NCI-H2107 (cell line): ENCODE measurements at places on chromosomes 3 and 15.

- no peak for DNase-seq
Observed at GRCh38 chr3:8503461-8503860, 1.8 kb downstream of the LMCD1 start.

GRCh38 chr3:122602011-122602710 is 24.7 kb downstream of the PARP15 start:
- DNase-seq = no peak

DNA sequence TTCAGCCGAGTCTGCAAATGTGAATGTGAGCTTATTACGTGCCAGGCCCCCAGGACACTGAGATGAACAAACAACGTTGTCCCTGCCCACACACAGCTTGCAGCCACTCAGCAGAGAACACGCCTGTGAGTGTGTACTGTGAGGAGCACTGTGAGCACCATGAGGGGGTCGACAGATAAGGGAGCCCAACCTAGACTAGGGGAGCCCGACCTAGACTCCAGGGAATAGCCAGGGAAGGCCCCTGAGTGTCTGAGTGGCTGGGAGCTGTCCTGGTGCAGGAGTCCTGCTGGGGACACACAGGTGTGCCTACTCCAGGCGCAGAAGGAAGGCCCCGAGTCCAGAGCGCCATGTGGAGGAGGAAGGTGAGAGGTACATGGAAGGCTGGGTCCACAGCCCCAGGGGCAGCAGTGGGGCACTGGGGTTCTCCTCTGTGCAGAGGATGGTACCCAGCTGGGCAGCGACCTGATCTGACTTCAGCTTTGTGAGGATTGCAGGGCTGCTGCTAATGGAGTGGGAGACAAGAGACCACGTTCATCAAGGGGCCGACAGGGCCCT is 36.5 kb downstream of the MGLL start:
- DNase-seq = no peak

GRCh38 chr3:84621823-84622222 is 337.0 kb upstream of the CADM2 start:
- no peak for DNase-seq

DNA sequence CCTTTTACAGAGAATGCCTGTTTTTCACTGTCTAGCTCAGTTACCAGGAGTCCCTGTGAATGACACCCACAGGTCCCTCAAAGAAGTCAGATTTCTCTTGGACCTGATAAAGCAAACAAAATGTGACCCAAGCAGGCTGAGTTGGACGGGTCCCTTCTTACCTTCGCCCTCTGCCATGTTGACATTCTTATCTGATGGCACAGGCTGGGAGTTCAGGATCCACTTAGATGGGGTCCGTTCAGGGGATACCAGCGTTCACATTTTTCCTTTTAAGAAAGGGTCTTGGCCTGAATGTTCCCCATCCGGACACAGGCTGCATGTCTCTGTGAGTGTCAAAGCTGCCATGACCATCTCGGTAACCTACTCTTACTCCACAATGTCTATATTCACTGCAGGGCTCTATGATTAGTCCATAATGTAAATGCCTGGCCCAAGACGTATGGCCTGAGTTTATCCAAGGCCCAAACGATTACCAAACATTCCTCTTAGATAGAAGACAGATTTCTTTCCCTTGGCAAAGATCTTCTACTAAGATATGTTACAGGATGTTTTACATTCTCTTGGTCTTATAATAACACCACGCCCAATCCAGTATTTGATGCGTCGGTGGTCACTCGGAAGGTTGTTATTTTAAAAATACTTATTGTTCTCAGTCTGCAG is 179.1 kb downstream of the THSD4 start:
- DNase-seq = no peak

GRCh38 chr3:22861426-22861825 is 341.7 kb upstream of the UBE2E2 start:
- DNase-seq = no peak

GRCh38 chr15:25790000-25790660 is 73.0 kb downstream of the ATP10A start:
- DNase-seq = no peak

- DNase-seq = no peak
Observed at GRCh38 chr3:184566441-184567414, 5.1 kb downstream of the EPHB3 start.

- DNase-seq = no peak
Observed at GRCh38 chr3:139529662-139530061, 9.9 kb downstream of the RBP1 start.

DNA sequence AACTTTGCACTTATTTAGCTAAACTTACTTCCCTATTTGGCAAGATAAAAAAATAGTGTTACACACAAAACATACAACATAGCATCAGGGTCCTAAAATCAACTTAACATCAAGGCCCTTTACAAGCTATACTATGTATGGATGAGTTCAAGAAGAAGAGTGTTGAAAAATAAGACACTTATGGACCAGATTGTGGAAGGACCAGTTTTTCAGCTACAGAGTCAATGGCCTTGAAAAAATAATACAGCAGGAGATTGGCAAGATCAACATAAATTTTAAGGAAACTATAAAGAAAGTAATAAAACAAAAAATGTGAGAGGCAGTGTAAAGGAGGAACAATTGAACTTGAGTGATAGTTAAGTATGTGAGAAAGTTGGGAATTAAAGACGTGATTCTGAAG is 66.3 kb upstream of the BBX start:
- no peak for DNase-seq

- no peak for DNase-seq
Observed at GRCh38 chr3:133461291-133461690, 61.4 kb downstream of the BFSP2 start.

DNA sequence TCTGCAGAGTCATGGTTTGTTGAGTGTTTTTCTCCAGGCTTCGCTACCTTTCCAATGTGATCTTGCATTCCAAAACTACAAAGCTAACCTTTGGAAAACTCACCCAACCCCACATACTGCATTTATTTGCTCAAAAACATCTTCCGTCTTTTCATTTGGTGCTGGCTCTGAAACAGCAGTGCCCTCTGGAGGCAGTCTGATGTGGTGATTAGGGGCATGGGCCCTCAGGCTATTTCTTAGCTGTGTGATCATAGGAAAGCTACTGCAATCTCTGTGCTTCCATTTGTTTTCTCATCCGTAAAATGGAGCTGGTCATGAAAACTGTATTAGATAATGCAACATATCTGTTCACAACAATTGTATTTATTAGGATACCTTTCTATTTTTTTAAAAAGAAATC is 47.0 kb downstream of the MTHFS start:
- no peak for DNase-seq

GRCh38 chr15:52789601-52790168 is 451 bp downstream of the ONECUT1 start:
- no peak for DNase-seq

- no peak for DNase-seq
Observed at GRCh38 chr3:197178998-197179397, 119.4 kb downstream of the DLG1 start.

DNA sequence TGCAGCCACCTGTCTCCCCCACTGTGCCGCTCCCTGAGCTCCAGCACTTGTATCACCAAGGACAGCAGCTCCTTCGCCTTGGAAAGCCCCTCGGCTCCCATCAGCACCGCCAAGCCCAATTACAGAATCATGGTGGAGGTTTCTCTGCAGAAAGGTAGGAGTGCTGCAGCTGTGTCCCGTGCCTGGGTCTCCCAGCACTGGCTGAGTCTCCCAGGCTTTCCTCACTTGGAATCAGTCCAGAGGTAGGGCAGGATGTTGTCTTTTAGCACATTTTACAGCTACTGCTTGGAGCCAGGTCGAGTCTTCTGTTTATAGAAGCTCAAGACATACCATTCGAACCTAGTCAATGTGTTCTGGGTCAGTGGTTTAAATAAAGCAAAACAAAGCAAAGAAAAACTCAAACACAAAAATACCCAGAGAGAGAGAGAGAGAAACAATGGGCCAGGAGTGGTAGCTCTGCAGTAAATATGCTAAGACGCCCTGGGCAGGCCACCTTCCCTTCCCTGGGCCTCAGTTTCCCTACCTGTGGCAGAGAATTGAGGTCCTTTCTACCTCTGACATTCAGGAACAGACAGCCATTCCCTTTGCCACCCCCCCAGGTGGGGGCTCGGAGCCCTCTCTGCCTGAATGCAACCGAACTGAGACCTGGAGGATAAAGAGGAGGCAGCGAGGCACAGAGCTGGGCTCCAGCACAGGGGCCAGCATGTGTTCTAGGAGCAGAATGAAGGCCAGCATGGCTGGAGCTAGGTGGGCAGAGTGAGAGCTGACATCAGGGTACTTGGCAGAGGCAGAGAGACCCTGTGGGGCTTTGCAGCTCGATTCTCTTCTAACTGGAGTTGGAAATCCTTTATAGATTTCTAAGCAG is 44.1 kb downstream of the STARD5 start:
- no peak for DNase-seq

DNA sequence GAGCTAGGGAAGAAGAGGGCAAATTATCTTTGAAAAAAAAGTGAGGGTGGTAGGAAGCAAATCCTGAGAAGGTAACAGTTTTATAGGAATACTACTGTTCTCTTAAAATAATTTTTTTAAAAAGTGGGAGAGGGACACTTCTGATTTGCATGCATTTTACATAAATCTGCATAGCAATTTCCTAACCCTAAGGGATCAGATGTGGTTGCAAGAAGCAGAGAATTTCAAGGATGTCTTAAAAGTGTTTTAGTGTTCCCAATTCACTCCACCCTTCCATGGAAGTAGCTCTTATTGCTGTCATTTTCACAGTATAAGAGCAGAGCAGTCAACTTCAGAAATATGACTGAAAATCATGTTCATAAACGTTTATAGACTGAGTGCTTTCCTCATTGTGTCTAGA is 27.8 kb upstream of the RIOX2 start:
- no peak for DNase-seq

DNA sequence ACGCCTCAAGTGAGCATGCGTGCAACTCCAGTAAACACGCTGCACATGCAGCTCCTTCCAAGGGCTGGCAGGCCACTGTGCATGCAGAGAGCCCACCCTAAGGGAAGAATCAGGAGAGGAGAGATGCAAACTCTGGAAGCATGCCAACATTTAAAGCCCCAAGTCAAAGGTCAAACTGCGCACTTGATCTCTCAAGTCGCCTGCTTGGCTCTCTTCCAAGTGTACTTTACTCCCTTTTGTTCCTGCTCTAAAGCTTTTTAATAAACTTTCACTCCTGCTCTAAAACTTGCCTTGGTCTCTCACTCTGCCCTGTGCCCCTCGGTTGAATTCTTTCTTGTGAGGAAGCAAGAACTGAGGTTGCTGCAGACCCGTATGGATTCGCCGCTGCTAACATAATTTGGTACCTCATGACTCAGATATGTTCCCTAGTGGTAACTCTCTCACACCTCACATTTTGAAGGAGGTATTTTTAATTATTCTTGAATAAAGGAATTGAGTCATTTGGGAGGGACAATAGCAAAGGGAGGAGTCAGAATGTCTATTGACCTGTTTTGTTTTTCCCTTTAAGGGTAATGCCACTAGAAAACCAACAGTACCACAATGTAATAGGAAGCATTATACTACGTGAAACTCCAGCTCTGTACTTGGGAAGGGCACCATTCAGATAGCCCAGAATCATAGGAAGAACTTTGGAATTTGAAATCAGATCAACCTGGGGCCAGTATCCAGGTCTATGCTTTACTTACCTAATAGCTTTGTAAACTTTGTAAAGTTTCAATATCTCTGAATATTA is 19.6 kb upstream of the DGKG start:
- no peak for DNase-seq

DNA sequence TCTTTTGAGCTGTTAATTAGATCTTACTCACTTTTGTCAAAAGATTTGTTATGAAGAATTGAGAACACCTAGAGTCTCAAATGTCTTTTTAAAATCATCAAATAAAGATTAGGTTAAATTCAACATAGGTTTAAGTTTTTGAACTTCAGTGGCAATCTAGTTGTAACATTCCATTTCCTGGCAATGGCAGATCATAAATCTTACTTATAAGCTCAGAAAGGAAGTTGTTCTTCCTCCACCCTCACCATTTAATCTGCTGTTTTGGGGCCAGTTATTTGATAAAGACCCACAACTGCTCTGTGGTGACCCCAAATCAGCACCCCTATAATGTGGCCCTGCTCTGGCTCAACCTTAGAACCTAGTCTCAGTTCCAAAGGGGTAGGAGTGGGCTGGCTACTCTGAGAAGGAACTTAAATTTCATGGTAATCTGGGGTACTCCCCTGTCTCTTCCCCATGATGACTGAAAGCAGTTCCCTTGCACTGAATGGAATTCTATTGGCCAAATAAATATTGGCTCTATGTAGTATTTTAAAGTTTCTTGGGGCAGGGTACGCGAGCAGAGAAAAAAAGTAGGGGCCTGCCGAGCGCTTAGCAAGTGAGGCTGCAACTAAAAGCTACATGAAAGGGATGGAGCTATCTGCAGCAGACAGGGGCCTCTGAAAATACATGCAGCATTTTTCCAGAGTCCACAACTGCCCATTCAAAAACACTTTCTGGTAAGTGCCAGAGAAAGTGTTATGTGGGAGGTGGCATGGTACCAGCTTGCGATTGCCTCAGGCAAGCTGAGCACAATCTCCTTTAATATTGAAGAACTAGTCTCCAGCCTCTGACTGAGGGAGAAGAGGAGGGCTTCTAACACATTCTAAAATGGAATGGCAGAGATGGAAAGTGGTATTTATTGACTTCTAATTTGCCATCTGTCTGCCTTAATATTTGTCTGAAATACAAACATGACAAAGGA is 103.6 kb upstream of the RASGRP1 start:
- no peak for DNase-seq

- DNase-seq = no peak
Observed at GRCh38 chr15:63599401-63600000, 2.3 kb downstream of the FBXL22 start.

- no peak for DNase-seq
Observed at GRCh38 chr3:194103505-194103904, 32.4 kb upstream of the HES1 start.

DNA sequence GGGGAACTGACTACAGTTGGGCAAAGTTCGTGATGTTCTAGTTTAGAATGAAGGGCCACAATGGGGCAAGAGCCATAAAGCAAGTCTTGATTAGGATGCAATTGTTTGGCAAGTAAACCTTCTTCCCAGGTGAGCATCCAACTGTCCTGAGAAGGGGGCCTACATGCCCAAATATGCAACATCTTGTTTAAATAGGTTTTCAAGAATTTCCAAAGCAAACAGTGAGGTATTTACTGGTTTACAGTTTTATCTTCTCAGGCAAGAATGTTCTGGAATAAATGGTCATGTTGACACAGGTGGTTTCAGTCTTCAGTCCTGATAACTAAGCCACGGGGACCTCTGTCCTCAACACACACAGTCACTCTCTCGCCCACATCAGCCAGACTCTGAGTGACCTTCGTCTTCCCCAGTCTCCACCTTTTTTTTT is 90.3 kb upstream of the FAM174B start:
- no peak for DNase-seq

DNA sequence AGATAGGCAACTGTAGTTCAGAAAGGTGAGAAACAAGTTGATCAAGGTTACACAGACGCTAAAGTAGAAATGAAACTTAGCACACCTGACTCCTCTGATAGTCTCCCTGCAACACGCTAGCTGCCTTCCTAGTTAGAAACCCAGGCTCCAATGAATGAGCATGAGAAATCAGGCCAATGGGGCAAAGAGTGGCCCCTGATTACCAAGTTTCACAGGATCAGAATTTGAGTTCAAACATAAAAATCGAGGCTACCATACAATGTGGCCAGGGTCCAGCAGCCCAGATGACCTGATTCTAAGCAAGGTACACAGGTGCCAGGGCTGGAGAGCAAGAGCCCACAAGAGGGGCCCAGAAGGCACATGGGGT is 7.7 kb downstream of the PLD1 start:
- no peak for DNase-seq

GRCh38 chr3:57670543-57670942 is 22.3 kb downstream of the DENND6A start:
- DNase-seq = no peak

GRCh38 chr15:96585484-96586386 is 255.2 kb downstream of the NR2F2 start:
- DNase-seq = no peak

- no peak for DNase-seq
Observed at GRCh38 chr3:46693038-46693891, at the start of gene ALS2CL. Gene ALS2CL, minus strand, starts transcription at chr3:46693679. Its CDS starts 4,239 bp downstream, at chr3:46689440.
